ENCODE measurements at places on chromosomes 2 and 18. TPM values are rescaled to one million over a fixed set of nuclear protein-coding genes. Genes with fewer than 3 reads are reported as not detected.

Gene RPIA
- total RNA-seq: 10.9 TPM

Gene IL36G
- total RNA-seq: not detected

Gene UGT1A5
- not detected for total RNA-seq

Gene ALKAL2
- 56.6 TPM for total RNA-seq

Gene SPR
- 84.6 TPM for total RNA-seq

Gene MRO
- 0.66 TPM for total RNA-seq

Gene MAP3K19
- not detected for total RNA-seq

Gene SPAG16
- total RNA-seq: 22.8 TPM

Measured in body of pancreas (tissue), 4 donors.